ENCODE measurements at places on chromosomes 2 and 18. TPM values are rescaled to one million over a fixed set of nuclear protein-coding genes. Genes with fewer than 3 reads are reported as not detected.

Gene CCDC85A
- total RNA-seq: 0.09 TPM

Gene UGT1A10
- total RNA-seq: 0.83 TPM

Gene PROC
- not detected for total RNA-seq

Gene ZAP70
- total RNA-seq: not detected

Gene UPP2
- total RNA-seq: not detected

Gene BMP10
- total RNA-seq: not detected

Gene ABCG5
- total RNA-seq: not detected

Gene RAB6C
- total RNA-seq: not detected

Gene ALPG
- not detected for total RNA-seq

Gene REG3G
- total RNA-seq: not detected

Gene FAM228B
- total RNA-seq: 7.5 TPM

Gene TMEM247
- not detected for total RNA-seq

Gene TDRD15
- total RNA-seq: not detected

Data from smooth muscle cell of bladder (primary cell).